Memory B cell (primary cell): ENCODE measurements at places on chromosomes 6 and 20.

- no peak for DNase-seq
Observed at GRCh38 chr6:42441697-42442081, 10.0 kb downstream of the TRERF1 start.

DNA sequence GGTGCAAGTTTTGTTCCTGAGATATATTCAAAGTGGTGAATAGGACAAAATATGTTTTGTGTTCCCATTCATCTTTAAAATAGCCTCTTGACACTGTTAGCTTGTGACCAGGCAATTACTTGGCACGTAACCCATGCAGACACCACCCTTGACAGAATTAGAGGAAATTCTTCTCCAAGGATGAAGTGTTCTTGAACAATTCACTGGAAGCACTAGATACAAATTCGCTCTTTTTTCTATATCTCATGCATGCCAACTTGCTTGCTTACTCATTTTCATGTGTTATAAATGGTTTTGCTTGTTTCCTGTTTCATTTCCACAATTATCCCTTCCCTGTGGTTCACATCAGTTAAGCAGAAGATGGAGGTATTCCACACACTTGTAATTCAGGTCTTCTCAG lies 105.2 kb upstream of the MAN1A1 start:
- no peak for DNase-seq

GRCh38 chr6:146087386-146087785 lies 58.5 kb downstream of the GRM1 start:
- no peak for DNase-seq

DNA sequence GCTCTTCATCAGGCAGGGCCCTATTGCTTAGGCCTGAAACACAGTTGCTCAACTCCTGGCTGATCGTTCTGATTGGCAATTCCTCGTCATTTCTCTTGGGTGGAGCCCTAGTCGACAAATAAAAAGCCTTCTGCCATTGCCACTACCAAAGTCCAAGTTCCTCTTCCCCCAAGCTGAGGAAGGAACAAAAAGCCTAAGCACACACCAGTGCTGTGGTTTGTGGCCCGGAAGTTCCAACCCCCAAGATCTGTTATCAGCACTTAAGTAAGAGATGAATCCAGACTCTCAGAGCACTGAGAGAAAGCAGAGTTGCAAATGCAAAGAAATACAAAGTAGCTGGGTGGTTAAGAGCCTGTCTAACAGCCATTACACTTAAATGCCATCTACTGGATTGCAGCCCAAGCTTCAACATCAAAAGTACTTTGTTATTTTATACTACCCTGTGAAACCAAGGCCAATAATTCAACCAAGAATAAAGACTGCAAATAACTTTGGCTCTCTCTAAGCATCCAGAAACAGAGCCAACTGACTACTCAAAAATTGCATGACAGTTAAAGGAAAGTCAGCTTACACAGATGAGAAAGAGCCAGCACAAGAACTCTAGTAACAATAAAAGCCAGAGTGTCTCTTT lies 1024.0 kb downstream of the GRIK2 start:
- no peak for DNase-seq

GRCh38 chr6:99350573-99350972 lies 1.1 kb upstream of the FAXC start:
- no peak for DNase-seq

GRCh38 chr20:37680420-37680819 lies 13.4 kb upstream of the CTNNBL1 start:
- DNase-seq, result no peak

DNA sequence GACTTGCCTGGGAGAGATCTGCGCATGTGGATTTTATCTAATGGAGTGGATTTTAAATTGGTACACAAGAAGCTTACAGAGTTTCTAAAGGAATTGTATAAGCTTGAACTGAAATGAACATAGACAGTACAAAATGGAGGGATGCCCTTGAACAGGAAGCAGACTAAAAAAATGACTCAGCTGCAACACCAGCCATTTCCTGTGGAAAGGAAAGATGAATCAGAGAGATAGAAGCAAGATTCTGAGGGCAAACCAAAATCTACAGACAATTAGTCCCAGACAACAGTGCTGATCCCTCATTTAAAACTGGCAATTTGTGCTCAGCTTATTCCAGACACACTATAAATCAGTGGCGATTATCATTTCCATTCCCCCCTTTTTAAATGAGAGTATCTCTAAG lies 114.6 kb upstream of the TCF21 start:
- no peak for DNase-seq

GRCh38 chr20:30921286-30922071 lies 336.0 kb upstream of the DEFB115 start:
- DNase-seq, result no peak

DNA sequence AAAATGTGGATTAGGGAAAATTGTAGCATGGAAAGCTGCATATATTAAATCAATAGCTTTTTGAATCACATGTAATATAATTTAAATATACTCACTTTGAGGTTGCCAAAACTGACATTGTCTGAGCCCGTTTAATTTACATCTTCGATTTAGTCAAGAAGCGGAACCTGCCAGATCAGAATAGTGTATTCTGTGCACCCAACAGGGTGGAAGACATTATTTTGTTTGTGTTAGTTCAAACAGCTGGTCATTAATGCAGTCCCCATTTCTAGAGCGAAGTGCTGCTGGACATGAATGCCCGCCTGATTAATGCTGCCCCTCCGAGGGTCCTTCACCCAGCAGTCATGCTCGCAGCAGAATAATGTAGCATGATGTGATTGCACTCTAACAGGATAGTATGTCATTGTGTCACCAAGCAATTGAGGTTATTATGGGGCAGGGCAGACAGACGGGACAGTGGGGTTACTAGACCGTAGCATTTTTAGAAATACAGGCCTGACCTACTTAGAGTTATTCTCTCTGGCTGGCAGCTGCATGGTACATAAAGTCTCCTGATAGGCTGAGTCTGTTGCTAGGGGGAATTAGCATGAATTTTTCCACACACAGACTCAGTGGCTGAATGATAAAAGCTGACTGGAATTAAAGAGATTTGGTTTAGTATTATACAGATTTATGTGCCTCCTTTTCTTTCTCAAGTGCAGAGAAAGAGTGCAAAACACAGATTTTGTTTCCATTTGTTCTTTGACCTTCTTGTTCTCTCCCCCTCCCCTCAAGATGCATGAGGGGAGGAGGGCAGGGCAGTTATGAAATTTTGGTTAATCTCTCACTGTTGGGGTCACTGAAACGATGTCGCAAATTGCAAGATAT lies 147.1 kb downstream of the PRL start:
- no peak for DNase-seq

DNA sequence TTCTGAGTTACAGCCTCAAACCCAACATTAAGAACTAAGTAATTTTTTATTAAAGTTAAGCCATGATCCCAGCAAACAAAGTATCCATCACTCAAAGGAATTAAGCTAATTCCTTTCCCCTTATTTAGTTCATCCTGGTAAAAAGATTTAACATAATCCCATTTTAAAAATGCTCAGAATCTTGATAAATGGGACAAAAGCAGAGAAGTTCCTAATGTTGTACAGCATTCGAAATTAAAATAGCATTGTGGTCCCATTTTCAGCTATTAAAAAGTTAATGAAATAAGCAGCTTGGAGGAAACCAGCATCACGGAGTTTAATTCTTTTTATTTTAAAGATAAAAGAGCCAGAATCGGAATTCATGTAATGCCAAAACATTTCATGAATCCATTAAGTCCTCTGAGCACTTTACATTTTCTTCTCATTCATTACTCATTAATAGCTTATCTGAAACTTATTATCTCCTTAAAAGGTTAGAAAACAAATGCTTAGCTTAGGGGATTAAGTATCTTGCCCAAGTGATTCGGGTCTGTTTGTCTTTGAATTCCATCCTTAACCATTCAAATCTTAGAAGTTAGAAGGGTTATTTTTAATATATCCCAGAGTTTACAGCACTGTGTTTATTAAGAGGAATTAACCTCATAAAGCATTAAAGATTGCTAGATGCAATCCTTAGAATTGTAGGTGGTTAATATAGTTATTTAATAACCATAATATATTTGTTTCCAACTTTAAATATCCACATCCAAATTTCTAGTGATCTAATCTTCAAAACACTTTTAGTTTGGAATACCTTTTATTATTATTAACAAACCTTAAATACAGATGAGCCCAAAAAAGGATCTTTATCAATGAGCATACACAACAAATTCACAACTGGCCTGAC lies 11.2 kb downstream of the RBM39 start:
- no peak for DNase-seq

DNA sequence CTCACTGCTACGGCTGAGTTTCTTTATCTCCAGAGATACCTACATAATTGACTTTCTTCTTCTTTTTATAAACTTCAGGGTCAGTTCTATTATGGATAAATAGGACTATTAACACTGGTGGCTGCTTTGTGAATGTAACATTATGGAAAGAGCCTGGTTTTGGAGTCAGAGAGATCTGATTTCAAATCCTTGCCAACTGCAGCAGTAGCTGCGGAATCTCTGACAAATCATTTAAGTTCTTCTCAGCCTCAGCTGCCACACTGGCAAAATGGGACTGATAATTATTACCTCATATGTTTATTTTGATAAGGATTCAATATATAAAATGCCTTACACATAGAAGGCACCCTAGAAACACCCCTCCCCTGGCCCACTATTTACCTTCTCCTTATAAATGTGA lies 160.5 kb downstream of the BACH2 start:
- DNase-seq, result no peak

DNA sequence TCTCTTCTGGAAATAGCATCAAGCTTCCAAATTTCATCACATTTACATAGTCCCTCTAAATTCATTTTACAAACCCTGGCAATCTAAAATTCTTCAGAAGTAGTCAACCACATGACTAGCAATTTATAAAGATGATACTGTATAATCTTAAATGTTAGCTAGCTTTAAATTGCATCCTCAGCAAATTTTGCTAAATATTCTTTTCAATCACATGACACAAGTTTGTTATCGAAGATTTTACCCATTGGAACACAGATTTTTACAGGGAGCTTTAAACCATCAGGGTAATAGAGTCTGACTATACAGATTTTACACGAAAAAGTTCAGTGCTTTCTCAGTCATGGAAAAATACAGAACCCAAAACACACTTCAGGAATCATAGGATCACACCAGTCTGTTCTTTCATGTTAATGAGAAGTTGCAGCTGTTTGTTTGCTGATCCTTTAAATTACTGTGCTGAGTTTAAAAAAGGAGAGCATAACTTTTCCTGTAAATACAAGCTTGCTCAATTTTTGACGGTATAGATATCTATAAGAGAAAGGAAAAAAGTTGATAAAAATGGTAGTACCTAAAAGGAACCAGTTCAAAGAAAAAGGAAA lies 445.8 kb upstream of the ADGRB3 start:
- DNase-seq, result no peak

DNA sequence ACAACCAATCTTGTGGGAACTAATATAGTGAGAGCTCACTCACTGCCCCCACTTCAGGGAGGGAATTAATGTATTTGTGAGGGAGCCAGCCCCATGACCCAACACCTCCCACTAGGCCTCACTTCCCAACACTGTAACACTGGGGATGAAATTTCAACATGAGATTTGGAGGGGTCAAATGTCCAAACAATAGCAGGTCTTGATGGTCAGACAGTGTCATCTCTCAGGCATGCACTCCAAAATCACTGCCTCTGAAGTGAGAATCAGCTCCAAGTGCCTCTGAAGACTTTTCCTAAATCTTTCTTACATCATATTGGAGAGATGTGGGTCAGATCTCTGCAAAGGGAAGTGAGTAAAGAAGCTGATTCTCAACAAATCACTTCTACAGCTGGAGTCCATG lies 13.8 kb upstream of the SAYSD1 start:
- no peak for DNase-seq

DNA sequence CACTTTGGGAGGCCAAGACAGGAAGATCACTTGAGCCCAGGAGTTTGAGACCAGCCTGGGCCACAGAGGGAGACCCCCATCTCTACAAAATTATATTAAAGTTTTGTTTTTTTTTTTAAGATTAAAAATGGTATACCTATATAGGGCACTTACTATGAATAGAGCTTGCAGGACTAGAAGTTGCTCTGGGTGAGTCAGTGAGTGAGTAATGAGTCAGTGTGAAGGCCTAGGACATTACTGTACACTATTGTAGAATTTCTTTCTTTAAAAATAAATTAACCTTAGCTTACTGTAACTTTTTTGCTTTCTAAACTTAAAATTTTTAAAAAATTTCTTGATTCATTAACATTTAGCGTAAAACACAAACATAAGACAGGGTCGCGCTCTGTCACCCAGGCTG lies 29.7 kb downstream of the STK35 start:
- DNase-seq, result no peak

- no peak for DNase-seq
Observed at GRCh38 chr6:155273431-155273830, 9.6 kb downstream of the CLDN20 start.

GRCh38 chr20:62587757-62588402 lies 54.4 kb upstream of the SLCO4A1 start:
- no peak for DNase-seq

DNA sequence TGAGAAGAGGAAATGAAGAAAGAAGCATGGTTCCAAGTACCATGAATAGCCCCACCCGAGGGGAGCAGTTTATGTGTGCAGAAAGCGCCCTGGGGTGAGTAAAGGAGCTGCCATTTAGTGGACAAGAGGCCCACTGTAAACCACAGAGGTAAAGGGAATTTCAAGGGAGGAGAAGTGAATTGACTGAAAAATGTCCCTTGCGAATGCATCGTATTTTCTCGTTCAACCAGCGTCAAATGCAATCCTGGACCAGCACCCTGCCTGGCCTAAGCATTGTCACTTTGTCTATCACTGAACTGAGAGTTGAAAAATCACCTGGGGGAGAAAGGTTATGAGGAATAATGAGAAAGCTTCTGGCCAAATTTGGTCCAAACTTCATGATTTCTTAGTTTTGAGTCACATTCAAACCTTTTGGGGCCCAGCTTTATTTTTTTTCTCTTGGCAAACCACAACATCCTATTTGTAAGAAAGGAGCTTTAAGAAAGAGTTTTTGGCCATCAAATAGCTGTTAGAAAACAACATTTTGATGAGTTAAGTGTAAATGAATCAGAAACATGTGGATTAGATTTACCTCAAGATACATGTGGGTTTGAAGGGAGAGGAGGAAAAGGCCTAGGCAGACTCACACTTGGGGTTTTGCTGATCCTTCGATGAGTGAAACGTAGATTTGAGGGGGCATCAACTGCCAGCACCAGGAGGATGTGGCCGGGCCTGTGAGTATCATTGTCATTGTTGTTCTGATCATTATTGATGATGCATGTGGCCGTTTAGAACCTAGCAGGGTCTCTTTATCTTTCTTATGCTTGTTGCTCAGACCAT lies 214.0 kb downstream of the CLIC5 start:
- DNase-seq, result no peak

- no peak for DNase-seq
Observed at GRCh38 chr6:132495604-132496079, 17.3 kb downstream of the STX7 start.

DNA sequence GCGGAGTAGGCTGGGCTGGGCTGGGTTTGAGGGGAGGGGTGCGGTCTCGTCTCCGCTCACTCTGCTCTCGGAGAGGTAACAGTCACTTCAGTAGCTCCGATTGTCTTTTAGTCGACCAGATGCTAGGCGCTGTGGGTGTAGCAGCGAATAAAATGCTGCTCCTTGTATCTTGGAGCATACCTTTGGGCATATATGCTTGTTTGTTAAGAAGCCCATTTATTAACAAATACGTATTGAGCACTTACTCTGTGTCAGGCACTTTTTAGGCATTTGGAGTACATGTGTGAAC lies 545 bp downstream of the ACTR5 start:
- no peak for DNase-seq
